ENCODE measurements at places on chromosomes 1 and 21.

GRCh38 chr1:238606896-238607295, 716.2 kb upstream of the ZP4 start:
- no peak for DNase-seq

DNA sequence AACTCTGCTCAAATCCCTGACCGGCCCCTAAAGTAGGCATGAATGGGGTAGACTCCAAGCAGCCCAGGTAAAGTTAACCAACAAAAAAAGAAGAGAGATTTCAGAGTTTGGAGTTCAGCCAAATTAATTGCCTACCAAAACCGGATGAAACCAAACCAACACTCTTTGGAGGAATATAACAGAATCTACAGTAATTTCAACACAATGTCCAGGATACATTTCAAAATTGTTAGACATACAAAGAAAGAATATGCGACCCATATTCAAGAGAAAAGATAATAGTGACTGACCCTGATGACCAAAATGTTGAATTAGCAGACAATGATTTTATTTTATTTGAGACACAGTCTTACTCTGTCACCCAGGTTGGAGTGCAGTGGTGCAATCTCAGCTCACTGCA, 12.6 kb downstream of the IL22RA1 start:
- DNase-seq: no peak

DNA sequence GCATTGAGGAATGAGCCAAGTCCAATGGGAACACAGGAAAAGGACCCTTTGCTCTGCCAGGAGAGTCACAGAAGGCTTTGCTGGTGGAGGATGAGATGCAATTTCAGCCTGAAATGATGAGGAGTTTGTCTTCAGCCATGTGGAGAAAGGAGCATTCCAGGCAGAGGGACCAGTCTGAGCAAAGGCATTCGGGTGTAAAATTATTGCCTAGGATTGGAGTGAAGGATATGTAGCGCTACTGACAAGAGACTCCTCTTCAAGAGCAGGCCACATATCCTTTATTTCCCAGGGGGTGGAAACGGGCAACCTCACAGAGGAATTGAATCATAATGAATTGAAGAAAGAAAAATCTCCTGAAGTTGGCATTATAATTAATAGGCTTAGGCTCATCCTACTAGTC, 1.1 kb upstream of the CSF1 start:
- DNase-seq: no peak

DNA sequence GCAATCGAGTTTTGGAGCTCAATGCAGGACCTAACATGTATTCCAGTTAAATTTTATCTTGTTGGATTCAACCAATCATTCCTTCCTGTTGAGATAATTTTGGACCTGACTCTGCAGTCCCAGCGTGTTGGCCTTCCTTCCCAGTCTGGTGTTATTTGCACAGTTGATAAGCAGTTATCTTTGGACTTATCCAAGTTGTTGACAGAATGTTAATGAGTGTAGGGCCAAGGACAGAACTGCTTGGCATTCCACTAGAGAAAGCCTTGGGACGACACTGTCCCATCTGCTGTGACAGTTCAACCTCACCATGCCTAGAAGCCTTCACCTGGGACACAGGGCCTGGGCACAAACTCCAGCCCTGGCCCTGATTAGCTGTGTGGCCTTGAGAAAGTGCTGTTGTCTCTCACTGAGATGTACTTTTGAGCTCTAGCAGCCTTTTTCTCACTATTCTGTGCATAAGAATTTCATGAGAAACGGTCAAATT, 104.1 kb upstream of the SLC25A33 start:
- no peak for DNase-seq

DNA sequence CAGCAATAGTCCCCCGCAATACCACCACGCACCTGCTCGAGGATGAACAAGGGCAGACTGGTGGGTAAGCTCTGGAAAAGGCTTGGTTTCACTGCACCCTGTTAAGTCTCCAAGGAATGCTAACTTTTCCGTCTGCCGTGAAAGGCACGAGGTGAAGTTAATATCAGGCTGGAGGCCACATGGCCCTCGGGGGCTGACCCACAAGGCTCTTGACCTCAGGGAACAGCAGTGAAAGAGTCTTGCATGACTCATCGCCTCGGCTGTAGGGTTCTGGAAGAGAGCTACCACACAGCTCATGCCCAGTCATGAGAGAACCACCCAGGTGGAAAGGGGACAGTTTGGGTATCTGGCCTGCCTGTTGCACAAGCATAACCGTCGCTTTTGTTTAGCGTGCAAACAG, 24.7 kb downstream of the SCCPDH start:
- no peak for DNase-seq

GRCh38 chr1:211893260-211893659, 62.7 kb upstream of the LPGAT1 start:
- DNase-seq: no peak

Measured in GM13977 (cell line).